ENCODE measurements at places on chromosomes 5 and 9.
A peak's percentile ranks its signal among the peaks of the same experiment; 100 is the strongest.

- peak; percentile 41 for DNase-seq
These were observed 96.0 kb downstream of the HINT1 start for GRCh38 chr5:131068893-131069643.

DNA sequence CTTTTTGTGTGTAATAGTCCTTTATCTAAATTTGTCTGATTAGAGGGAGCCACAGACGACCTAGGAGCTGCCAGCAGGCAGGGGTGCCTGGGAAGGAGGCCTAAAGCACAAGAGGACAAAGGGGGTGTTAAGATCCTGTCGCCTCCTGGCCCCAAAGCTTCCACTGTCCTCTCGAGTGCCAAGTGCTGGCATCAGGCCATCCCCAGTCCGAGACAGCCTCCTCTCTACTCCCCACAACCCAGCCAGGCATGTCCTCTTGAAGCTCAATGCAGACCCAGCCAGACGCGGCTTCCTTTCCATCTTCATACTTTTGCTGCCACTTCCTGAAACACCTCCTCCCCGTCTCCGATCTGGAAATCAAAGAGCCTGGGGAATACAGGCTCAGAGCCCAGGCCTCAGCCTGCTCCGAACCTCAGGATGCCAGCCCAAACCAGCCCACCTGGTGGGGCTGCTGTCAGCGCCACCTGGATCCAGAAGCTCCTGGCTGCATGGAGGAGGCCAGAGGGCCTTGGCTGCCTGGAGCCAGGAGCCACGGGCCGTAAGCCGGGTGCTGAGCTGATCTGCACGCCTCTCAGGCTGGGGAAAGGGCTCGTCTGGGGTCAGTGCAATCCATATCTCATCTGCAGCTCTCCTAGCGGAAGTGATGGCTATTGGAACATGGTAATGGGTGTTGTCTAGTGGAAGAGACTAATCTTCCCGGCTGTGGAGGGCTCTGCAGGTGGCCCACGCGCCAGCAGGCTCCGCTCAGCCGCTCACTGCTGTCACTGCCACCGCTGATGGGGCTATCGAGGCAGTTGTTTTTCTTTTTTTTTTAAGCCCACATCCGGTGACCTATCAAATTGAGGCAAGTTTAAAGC lies 60.2 kb upstream of the FUBP3 start:
- DNase-seq, result peak; percentile 19

- DNase-seq, result no peak
These were observed 62.7 kb downstream of the RAB14 start for GRCh38 chr9:121138973-121139372.

- no peak for DNase-seq
These were observed 1.3 kb upstream of the FST start for GRCh38 chr5:53479045-53479589.

DNA sequence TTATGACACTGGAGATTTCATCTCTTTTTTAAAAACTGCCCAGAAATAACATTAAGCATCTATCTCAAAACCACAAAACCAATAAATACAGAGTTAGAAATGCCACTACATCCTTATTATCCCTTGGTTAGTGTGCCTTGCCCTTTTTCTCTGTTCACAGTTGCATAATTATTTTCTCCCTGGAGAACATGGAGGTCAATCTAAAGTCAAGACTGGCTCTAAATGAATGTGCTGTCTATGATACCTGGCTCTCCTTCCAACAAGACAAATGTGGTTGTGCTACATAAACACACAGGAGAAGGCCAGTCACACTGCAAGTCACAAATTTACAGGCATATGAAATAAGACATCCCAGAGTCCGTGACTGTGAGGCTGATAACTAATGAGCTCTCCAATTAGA lies 2.8 kb downstream of the FBN2 start:
- no peak for DNase-seq

GRCh38 chr5:141692533-141692888 lies 10.5 kb upstream of the ARAP3 start:
- no peak for DNase-seq

GRCh38 chr9:113521693-113522255 lies 58.2 kb downstream of the RGS3 start:
- DNase-seq, result no peak

DNA sequence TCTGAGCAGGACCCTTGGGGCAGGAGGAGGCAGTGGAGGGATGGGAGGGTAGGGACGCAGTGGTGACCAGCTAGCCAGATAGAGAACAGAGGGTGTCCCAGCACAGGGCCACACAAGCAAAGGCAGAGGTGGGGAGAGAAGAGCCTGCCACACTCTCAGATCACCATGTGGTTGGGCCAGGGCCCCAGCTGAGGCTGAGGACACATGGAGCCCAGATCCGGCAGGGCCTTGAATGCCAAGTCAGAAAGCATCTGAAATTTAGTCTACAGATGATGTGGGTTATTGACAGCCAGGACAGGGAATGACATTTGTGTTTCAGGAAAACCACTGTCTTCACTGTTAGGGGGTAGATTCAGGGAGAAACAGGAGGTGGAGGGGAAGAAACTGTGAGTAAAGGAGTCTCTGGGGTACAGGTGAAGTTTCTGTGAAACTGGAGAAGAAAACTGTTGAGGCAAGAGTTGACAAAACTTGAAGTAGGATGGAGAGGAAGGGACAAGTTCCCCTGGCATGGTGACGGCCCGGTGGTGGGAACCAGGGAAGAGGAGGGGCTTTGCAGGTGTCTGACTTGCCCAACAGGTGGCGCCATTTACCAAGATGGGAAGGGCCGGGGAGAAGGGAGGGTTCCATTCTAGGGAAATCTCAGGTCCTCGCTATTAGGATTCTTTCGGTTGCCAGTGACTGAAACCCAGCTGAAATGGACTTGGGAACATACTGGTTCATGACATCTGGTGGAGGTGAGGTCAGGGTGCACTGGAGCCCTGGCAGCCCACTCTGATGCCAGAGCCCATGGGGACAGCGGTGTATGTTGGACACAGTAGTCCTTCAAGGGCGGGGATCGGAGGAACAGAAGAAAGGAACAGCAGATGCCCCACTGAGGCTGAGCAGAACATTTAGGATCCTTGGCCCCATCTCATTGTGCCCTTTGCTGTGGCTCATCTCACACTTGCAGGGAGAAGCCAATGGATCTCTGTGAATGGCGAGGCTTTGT lies 100.1 kb downstream of the KCNIP1 start:
- DNase-seq, result peak; percentile 75

DNA sequence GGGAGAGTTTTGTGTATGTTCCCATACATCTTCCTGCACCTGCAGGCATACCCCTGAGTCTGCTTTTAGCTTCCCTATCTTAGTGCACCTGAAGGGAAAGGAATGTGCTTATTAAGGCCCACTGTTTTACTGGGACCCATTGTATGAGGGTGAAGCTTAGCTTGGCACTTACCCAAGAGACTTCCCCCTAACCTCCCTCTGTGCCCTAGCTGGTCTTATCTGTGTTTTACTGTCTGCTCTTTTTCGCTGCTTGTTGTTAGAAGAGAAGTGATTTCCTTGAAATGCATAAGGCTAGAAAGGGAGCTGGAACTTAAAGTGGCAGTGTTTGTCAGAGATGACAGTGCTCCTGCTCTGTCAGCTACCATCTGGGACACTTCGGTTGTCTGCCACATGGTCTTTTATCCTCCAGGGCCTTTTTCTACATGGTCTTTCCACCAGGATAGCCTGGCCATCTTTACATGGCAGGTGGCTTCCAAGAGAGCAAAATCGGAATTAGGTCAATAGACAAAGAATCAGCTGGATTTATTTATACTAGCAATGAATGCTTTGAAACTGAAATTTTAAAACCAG lies 122.5 kb upstream of the SLC44A1 start:
- DNase-seq, result no peak

GRCh38 chr5:32942225-32942989 lies 231.3 kb downstream of the NPR3 start:
- no peak for DNase-seq

GRCh38 chr5:160207061-160207460 lies 22.2 kb upstream of the FABP6 start:
- DNase-seq, result no peak

GRCh38 chr5:126538579-126538978 lies 56.4 kb downstream of the ALDH7A1 start:
- DNase-seq, result no peak

- no peak for DNase-seq
These were observed 165.2 kb upstream of the KLF9 start for GRCh38 chr9:70579686-70580085.

- peak; percentile 34 for DNase-seq
These were observed 115.4 kb downstream of the EGFLAM start for GRCh38 chr5:38373743-38374142.

- DNase-seq, result no peak
These were observed 83.5 kb upstream of the RIOK2 start for GRCh38 chr5:97266576-97266975.

DNA sequence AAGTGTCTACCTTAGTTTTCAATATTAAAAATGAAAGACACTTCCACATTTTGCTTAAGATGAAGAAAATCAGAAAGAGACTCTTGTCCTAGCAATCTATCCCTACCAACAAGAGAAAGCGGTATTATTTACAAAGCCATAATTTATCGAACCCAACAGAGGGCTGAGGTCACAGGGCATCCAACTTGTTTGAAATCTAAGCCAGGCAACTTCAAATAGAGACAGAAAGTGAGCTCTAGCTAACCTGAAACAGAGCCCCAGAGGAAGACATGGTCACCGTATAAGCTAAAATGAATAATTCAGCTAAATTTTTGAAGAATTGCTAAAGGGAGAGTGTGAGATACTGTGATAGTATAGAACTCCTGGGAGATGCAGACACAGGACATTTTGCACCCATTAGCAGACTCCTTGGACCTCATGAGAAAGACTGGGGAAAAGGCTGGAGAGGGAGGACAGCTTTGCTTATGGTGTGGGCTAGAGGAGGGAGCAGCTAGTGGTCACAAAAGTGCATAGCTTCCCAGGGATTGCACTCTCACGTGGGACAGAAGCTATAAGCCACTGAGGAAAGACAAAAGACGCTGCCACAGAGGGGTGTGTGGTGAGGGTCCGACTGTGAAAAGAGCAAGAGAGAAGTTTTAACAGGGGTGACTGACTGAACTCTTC lies 624.2 kb upstream of the GRIN3A start:
- no peak for DNase-seq

GRCh38 chr5:68376935-68377334 lies 161.4 kb downstream of the PIK3R1 start:
- peak; percentile 51 for DNase-seq

- DNase-seq, result no peak
These were observed 29.2 kb upstream of the ENHO start for GRCh38 chr9:34551751-34552605.

DNA sequence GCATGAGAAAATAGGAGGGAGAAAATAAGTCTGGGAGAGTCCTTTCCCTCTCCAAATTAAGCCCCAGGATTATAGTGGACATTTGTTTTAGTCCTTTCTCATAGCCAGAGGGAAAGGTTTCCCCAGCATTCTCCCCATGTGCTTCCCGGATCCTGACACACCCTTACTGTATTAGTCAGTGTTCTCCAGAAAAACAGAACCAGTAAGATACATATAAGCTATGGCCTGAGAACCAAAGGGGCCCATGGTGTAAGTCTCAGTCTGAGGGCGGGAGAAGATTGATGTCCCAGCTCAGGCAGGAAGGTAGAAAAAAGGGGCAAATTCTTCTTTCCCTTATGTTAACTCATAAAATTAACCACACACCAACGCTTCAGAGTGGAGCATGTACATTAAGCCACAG lies 25.6 kb upstream of the SPATA31D4 start:
- DNase-seq, result no peak

DNA sequence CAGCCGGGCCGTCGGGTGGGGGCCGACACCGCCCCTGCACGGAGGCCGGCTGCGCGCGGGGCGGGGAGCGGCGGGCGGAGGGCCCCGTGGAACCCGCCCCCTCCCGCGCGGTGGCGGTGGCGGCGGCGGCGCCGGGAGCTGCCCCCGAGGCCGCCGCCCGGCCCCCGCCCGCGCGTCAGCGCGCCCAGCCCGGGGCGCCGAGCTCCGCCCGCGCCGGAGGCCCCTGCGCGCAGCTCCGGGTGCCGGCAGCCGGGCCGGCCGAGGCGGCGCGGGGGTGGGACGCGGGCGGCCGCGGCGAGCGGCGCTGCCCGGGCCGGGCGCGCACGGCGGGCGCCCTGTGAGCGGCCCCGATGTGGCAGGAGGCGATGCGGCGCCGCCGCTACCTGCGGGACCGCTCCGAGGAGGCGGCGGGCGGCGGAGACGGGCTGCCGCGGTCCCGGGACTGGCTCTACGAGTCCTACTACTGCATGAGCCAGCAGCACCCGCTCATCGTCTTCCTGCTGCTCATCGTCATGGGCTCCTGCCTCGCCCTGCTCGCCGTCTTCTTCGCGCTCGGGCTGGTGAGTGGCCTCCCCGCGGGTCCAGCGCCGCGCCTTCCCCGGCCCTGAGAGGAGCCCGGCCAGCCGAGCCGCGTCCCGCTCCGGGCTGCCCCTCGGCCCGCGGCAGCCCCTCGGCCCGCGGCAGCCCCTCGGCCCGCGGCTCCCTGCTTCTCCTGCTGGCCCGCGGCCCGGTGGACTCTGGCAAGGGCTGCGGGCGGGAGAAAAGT lies at the start of gene ADCY2:
Gene ADCY2 (plus strand): TSS at position 192 of the 766 bp plus-strand sequence. CDS start 159 bp downstream, at position 351.
- no peak for DNase-seq

DNA sequence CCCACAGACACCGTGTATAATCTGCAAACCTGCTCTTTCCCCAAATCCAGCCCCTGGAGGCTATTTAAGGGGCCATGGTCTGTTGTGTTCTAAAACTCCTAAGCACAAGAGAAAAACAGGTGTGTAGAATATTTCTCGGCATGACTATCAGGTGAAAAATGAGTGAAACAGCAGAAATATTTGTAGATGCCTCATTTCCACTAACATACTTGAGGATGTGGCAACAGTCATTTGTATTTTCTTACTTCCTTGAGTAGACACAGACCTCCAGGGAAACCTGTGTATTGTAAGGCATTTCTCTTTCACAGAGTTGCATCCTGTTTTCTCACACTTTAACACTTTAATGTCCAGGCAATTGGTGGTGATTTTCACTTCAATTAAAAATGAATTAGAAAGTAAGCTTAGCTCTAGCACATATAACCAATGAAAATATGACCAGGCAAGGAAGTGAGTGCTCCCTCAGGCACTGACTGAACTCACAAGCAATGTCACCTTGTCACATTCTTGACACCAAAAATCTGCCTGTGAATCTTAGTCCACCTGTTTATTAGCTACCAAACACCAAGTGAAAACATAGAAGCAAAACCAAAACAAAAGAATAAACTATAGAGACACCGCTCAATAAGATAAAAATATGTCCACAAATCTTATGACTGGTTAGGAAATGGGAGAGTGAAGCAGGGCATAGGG lies 64.4 kb downstream of the DIRAS2 start:
- DNase-seq, result no peak

DNA sequence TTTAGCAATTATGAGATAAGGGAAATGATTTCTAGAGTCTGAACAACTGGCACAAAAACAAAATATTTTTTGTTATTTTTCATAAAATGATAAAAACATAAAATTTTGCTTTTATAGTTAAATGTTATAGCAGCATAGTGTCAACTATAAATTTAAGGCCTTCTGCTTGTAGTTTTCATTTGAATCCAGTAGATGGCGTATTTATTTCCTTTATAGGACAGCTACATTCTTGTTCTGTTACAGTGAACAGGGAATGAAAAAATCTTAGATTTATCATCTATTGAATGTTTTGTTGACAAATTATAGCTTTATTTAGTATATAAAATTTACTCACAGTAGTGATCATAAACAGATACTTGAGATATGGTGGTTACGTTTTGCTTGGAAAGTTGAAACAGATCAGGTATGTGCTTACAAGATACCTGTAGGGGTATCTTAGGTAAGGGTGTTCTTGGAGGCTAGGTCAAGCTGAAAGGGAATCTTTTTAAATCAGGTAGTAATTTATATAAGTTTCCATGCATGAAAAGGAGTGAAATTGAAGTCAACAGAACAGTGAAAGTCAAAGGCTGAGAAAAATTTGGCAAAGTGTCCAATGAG lies 239.3 kb upstream of the GRIN3A start:
- peak; percentile 13 for DNase-seq

All from lung (tissue), 17 donors.